ENCODE measurements at places on chromosomes 5 and 9.

GRCh38 chr9:8876303-8876702, 1076.7 kb upstream of the DMAC1 start:
- no peak for DNase-seq

GRCh38 chr9:96660692-96661248, 5.7 kb upstream of the PRXL2C start:
- no peak for DNase-seq

- DNase-seq = no peak
These were observed 183.5 kb downstream of the GAS1 start for GRCh38 chr9:86763791-86764190.

GRCh38 chr5:81286059-81286617, 15.2 kb upstream of the ZCCHC9 start:
- DNase-seq = no peak

- DNase-seq = no peak
These were observed 16.6 kb upstream of the MLANA start for GRCh38 chr9:5874048-5874447.

DNA sequence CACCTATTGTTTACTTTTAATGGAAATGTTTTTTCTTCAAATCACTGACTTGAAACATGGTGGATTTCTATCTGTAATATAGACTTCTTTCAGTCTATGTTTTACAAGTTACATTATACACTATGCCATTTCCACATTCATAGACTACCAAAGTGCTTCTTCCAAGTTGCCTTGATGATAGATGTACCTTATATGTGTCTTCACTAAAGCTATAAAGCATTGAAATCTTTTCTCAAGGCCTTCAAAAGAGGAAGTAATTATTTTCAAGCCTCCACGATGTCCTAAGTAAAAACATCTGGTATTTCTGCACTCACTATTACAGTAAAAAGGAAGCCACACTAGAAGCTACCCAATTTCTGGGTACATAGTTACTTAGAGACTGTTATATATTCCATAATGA, 113.3 kb downstream of the FGF10 start:
- no peak for DNase-seq

- peak; percentile 10 for DNase-seq
These were observed 292.7 kb downstream of the TMEM167A start for GRCh38 chr5:82784521-82784920.

GRCh38 chr9:111051400-111051799, 13.1 kb upstream of the LPAR1 start:
- DNase-seq = no peak

- DNase-seq = no peak
These were observed 14.5 kb downstream of the C9orf43 start for GRCh38 chr9:113425072-113425471.

DNA sequence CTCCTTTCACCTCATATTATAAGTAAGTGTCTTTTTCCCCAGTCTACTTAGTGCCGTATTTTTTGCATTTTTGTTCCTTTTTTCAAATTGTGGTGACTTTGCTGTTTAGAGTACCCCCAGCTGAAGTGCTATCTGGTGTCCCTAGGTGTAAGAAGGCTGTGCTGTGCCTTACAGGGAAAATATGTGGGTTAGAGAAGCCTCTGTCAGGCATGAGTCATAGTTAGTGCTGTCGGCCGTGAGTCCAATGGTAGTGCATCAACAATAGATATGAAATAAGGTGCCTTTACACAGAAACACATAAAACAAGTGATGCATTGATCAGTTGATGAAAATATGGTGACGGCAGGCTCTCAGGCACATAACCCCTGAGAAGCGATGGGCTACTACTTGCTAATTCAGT, 20.1 kb downstream of the SYK start:
- no peak for DNase-seq

GRCh38 chr5:88707216-88707965, 175.6 kb downstream of the MEF2C start:
- DNase-seq = peak; percentile 76

DNA sequence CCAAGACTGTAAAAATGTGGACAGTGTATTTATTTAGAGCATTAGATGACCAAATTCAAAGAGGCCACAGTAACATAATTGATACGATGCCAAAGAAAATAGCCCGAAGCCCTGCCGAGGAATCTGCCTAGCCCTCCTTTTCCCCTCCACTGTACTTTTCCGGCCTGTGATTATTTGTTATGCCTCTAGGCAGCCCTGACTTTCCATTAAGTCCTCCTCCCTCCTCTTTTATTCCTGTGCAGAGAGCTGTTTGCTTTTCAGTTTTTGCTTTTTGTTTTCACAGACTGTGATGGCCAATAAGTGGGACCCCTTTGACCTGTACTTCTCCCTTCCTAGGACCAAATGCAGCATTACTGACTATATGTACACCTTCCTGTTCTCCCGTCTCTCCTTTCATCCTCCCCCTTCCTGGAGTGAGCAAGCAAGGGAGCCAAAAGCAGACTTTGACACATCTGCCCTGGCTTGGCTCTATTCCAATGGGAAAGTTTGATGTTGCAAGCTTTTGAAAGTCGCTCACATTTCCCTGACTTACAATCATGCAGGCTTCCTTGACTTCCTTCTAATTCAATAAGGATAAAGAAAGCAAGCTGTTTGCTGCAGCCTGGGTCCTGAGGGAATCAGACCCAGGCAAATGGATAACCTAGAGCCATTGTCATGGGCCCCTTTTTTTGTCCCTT, 76.1 kb downstream of the NREP start:
- DNase-seq = peak; percentile 94

- DNase-seq = no peak
These were observed 134.9 kb upstream of the FBXL17 start for GRCh38 chr5:108516785-108517184.

DNA sequence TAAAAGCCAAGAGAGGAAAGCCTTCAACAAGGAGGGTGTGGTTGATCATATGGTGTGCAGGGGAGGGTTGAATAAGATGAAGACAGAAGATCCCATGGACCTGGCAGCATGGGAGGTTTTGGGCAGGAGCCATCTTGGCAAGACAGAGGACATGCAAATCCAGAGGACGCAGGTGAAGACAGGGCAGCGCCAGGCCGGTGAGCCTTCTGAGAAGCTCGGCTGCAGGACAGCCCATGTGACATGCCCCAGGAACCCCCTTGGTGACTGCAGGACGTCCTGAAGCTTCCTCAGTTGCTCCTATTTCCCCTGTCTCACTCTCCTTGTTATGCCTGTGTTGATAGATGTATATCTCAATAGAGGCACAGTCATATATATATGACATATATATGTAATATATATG, 159.4 kb downstream of the GADD45G start:
- no peak for DNase-seq

DNA sequence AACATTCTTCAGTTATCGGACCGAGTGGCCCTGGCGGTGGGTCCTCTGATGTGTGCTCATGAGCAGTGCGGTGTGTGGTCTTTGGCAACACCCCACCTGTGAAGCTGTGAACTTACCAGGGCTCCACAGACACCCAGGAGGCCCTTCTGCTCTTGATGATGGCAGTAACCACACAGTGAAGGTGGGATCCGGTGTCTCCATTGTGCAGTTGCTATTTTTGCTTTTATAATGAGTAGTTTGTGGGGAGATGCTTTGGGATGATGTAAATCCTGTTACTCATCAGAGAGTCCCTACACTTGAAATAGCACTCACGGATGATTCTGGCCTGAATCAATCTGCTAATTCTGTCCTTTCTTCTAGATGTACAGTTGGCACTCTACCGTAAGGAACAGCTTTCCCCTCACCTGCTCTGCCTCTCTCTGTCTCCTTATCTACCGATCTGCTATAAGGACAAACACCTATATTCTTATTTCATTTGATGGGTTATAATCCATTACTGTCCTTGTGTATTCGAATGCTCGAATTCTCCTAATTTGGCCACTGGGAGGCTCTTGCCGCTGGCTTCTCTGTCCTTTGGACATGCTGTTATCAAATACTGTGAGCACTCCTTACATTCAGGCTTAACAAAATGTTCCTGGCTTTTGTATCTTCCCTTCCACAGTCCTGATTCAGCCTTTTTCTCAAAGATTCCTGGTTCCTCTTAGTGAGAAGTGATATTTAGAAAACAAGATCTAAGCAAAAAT, 20.2 kb downstream of the ATPSCKMT start:
- DNase-seq = peak; percentile 90

- no peak for DNase-seq
These were observed 1.3 kb downstream of the AGPAT2 start for GRCh38 chr9:136685790-136686533.

DNA sequence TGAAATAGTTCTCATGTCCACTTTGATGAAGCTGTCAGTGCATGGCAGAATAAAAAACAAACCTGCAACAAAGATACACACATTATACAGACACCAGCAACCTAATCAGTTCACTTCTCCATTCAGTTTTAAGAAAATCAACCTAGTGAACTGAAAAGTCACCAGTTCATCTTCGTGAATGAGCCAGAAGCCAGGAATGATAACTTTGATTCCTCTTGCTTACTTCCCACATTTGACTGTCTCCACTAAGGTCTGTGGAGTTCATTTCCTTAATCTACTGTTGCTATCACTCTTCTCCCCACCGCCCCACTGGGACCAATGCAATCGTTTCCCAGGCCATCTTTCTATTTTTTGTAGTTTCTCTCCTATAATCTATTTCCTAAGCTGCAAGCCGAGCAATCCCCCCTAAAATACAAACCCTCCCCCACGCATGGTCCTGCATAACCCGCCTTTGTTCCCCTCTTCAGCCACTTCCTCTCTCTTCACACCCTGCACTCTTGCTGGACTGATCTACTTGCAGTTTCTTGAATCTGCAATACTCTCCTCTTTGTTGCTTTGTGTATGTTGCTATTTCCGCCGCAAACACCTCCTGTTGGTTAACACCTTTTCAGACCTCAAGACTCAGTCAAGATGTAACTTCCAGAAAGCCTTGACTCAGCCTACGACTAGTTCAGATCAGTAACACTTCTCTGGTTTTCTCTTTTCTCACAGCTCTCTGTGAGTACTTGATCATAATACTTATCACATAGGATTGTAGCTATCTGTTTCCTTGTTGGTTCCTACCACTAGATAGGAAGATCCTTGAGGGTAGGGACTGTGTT, 16.6 kb downstream of the STOM start:
- DNase-seq = no peak

DNA sequence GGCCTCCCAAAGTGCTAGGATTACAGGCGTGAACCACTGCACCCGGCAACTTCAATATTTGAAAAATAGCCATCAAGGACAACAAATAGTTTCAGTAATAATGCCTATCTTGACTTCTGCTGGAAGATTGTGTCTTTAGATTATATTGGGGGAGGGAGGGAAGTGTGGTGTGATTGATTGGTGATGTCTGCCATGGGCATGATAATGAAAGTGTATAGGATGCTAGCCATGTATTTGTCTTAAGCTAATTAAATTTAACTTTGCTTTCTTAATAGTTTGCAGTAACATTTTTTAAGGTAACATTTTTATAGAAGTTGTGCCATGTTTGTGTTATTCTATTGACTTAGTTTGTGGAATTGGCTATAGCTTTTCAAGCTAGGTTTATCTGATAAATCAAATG, 4.6 kb downstream of the JMY start:
- no peak for DNase-seq

GRCh38 chr5:170097934-170098333, 7.8 kb upstream of the FOXI1 start:
- DNase-seq = no peak

GRCh38 chr5:101390151-101390908, 487.2 kb upstream of the ST8SIA4 start:
- DNase-seq = peak; percentile 34

DNA sequence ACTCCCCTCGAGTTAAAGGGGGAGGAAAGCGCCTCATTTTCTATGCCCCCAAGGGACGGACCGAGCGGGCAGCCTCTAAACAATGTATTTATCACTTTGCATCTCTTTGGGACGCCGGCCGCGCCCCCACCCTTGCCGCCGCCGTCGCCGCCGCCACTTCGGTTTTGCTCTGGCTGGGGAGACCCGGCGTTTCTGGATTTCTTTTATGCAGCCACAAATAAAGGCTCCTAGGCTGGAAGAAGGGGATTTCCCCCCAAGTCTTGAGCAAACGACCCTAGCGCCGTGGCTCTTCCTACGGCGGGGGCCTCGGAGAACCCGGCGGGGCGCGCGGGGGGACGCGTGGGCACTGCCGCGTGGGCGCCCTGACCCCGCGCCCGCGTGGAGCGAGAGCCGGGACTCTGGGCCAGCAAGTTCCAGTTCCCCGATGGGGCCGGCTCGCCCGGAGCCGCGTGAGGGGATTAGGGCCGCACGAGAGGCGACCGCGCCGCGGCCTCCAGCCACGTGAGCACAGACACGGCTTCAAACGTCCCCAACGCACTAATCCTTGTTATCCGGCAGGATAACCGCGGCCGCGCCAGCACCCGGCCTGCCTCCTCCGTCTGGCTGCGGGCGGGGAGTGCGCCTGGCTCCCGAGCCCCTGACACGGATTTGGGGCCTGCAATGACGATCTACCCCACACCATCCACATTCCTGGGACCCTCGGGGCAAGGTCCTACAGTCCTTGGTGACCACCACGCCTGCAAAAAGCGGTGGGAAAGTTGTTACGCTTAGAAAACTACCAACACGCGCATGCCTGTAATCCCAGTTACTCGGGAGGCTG, 7.9 kb upstream of the NEUROG1 start:
- no peak for DNase-seq

GRCh38 chr5:157259699-157260098, 6.2 kb upstream of the CYFIP2 start:
- no peak for DNase-seq

DNA sequence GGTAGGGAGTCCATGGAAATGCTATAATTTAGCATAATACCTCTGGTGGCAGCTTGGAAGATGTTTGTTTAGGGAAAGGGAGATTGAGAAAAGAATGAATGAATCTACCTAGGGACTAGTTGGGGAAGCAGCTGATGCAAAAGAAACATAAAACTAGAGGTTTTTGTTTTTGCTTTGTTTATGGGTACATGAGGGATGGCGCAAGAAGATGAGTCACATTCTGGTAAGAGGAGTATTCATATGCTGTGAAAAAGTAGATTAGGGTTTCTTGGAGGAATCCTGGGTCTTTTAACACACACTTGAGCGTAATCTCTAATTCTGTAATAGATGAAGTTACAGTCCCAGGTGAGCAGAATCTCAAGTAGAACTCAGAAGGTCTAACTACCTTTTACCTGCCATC, 17.1 kb downstream of the C9orf43 start:
- no peak for DNase-seq

DNA sequence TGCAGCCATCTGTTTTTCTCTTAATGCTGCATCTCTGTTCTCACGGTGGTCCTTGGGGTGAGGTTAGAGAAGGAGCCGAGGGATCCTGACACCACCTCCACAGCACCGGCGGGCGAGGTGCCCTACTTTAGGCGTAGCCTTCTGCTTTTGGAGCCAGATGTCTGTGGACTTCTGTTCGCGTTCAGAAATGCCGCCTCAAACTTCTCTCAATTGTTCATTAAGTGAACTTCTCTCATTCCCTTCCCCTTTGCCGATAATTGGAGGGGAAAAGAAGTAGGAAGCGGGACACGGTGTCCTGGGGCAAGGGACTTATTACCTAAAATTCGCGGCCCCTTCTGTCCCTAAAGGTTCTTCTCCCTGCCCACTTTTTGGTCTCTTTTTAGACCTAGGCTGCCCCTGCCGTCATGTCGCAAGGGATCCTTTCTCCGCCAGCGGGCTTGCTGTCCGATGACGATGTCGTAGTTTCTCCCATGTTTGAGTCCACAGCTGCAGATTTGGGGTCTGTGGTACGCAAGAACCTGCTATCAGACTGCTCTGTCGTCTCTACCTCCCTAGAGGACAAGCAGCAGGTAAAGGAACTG, 455 bp downstream of the KIF20A start:
- DNase-seq = no peak

- no peak for DNase-seq
These were observed 555.5 kb downstream of the MAT2B start for GRCh38 chr5:164060786-164061355.

- no peak for DNase-seq
These were observed 3.5 kb downstream of the LAMC3 start for GRCh38 chr9:131012396-131012917.

GRCh38 chr5:59491945-59492344, 401.6 kb downstream of the PDE4D start:
- no peak for DNase-seq

Measured in astrocyte (in vitro differentiated cells and primary cell).